ENCODE measurements at places on chromosomes 12 and 14.

- no peak for DNase-seq
Measured at GRCh38 chr14:82419933-82420332, 886.3 kb upstream of the SEL1L start.

DNA sequence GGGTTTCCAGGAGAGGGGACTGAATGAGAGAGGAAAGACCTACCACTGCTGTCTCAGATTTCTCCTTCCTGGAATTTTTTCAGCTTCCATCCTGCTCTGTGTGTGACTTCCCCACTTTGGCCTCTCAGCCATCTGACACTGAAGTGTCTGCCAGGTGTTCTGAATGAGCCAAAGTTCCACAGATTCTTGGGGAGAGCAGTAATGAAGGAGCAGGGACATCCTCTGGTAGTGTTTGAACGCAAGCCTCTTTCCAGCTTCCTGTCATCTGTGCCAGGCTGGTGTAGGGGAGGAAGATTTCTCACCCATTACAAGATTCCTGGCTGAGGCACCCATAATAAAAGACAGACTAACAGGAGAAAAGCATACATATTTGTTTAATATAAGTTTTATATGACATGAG lies 141.7 kb upstream of the NRXN3 start:
- no peak for DNase-seq

- DNase-seq, result no peak
Measured at GRCh38 chr12:29088611-29089219, 60.4 kb upstream of the FAR2 start.

DNA sequence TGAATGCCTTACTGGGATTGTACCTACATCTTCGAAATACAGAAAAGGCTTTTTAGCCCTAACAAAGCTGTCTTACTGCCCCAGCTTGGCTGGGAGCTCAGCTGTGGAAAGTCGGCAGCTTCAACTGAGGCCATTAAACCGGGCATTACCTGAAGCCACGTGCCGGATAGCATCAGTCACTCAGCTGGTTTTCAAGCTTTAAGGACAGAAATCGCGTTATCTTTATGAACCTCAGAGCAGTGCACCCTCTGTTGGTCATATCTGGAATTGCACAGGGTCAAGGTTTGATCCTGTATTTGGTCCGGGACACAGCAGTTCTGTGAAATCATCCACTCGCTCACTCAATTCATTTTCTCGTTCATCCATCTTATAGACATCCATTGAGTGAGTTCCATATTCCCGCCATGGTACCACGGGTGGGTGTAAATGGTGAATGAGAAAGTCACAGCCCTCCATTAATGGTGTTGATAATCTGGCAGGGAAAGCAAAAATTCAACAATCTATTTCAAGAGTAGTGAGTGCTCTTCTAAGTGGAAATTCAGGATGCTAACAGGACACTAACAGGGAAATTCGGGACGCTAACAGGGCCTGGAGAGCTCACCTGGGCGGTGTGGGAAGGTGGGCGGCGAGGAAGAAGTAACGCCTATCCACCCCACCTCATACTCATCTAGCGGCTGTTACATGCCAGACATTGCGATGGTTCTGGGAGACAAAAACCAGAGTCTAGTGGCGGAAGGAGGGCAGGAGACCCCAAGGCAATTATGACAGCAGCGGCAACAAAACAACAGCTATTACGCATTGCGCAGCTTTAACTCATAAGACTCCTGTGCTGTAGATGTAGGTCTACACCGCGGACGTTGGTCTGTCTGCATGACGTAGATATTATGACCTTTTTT lies 60.6 kb upstream of the TCL1A start:
- DNase-seq, result peak; percentile 22

DNA sequence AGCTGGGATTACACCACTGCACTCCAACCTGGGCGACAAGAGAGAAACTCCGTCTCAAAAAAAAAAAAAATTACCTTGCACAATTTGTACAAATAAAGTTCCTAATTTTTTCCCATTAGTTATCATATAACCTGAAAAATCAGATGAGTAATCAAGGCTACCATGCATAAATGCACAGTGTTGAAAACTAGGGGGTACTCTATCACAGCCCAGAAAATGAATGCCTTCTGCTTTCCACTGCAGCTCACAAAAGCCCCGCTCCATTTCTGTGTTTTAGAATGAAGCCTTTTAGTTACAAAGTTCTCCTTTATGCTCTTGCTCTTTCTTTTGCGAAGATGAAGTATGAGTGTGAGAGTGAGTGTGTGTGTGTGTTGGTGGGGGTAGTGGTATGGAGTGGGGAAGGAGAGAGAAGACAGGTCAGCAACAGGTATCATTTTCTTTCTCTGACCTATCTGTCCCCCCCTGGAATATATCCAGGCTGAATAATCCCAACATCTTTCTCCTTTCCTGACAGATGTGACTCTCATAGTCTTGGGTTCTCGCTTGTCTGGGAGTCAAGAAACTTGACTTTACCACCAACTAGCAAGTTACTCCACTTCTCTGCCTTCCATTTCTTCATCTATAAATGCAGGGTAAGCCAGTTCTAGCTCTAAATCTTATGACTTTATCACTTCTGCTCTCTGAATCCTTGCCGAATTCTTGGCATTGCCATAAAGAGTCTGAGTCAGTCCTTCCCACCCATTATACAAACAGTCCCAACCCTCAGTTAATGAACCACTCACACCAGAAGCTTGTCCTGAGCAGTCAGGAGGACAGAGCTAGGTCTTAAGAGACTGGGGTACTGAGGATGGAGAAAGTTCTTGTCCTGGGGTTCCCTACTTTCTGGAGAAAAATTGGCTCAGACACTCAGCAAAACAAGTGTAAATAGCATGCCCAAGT lies 16.1 kb downstream of the BIN2 start:
- peak; percentile 69 for DNase-seq

DNA sequence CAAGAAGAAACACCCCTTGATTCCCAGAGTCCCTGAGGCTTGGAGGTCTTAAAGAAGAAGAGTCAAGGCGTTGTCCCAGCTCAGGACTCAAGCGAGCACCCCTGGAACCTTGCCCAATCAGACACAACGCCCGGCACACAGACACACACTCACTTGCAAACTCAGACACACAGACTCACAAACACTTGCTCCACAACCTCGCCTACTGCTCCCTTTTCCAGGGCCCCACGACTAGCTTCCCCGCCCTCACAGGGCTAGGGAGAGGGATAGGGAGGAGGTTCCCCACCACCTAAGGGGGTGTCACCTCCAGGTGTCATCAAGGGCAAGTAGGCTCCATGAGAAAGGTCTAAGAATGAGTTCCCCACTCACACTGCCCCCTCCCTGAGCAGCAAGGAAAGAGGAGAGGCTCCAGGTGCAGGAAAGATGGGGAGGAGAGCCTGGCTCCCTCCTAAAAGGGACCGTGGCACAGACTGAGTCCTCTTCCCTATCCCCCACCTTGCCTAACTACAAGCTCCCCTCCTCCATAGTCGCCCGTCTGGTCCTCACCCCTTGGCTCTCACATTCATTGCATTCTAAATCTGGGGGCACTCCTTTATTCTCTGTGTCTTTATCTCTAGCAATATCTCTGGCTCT lies 717 bp downstream of the WNT10B start:
- DNase-seq, result no peak

All from HS-27A (cell line).